ENCODE measurements at places on chromosomes 2 and 18.

- no peak for DNase-seq
Measured at GRCh38 chr2:144770616-144771230, 250.8 kb upstream of the ZEB2 start.

- no peak for DNase-seq
Measured at GRCh38 chr2:197266477-197266876, 44.1 kb downstream of the ANKRD44 start.

GRCh38 chr2:222884114-222884771 lies 23.4 kb downstream of the ACSL3 start:
- DNase-seq: no peak

GRCh38 chr18:74438091-74438490 lies 19.0 kb downstream of the DIPK1C start:
- no peak for DNase-seq

GRCh38 chr2:115584507-115584906 lies 1142.1 kb downstream of the DPP10 start:
- no peak for DNase-seq

- DNase-seq: no peak
Measured at GRCh38 chr2:200765139-200765951, 46.4 kb upstream of the BZW1 start.

GRCh38 chr2:224881846-224882245 lies 160.4 kb downstream of the DOCK10 start:
- no peak for DNase-seq

- peak; percentile 30 for DNase-seq
Measured at GRCh38 chr2:181953881-181954537, 31.6 kb upstream of the PPP1R1C start.

- DNase-seq: no peak
Measured at GRCh38 chr18:32333781-32334180, 136.9 kb downstream of the GAREM1 start.

DNA sequence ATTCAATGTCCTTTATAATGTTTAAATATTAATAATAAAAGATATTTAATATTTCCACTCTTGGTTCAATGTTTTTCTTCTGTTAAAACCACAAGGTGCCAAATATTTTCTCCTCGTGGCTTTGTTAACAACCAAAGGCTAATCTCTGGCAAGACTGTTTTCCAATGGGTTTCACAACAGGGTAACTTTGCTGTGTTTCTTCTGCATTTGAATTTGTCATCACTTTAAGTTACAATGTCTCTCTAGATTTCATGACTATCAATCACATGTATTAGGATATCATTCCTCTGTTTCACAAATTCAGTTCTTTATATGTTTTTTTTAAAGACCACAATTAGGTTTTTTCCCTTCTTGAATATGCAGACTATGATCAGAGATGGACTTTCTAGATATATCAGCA lies 469.8 kb upstream of the ACVR2A start:
- DNase-seq: no peak

- DNase-seq: no peak
Measured at GRCh38 chr2:173654896-173655265, 300.2 kb downstream of the CDCA7 start.

DNA sequence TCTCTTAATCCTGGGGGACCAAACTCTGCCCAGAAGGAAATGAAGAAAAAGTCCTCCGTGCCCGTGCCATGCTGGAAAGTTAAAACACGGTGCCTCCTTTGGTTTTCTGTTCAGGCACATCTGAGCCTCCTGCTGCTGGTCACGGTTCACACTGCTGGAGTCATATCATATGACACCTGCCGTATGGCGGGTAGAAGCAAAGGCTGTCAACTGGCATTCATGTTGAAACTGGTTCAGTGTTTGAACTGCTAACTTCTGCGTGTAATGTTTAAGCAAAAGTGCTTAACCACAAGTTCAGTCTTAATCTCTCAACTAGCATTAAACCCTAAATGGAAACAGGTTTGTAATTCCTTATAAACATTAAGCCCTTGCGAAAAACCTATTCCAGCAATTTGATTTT lies 3.1 kb downstream of the STK39 start:
- peak; percentile 16 for DNase-seq

- DNase-seq: no peak
Measured at GRCh38 chr2:180169474-180169873, 162.4 kb upstream of the CWC22 start.

DNA sequence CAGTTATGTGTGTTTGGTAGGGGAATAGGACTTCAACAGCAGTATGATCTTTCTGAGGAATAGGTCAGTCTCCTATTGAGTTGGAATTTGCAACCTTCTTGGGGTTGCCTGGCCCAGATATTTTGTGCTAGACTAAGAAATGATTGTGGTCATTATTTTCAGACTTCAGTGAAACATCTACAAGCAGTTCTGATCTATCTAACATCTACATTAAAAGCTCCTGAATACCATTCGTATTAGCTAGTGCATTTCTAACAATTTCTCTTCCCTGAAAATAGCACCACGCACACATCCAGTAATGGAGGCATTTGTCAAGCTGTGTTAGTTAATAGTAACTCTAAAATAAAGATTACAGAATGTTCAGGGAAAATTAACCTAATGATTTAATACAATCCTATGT lies 179.3 kb downstream of the FIGN start:
- DNase-seq: no peak

DNA sequence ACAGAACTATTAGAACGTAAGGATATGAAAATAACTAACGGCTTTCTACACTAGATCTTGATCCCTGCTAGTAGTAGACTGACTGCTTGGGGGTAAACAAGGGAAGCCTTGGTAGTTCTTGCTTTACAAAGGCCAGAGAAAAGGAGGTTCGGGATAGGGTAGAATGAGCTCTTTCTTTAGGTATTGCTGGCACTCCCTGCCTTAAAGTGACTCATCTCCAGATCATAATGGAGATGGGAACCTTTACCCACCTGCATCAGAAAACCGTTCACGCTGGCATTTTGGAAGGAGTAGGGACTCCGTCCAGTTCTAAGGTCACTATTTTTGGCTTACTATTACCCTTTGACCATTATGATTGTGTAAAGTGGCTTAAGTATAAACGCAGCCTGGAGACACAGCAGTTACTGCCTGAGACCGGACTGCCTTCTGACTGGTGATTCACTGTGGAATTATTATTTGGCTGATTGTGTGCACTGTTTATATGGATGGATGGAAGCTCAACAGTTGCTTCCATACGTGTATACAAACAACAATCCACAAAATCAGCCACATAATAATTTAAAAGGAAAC lies 482.5 kb downstream of the STK39 start:
- no peak for DNase-seq

DNA sequence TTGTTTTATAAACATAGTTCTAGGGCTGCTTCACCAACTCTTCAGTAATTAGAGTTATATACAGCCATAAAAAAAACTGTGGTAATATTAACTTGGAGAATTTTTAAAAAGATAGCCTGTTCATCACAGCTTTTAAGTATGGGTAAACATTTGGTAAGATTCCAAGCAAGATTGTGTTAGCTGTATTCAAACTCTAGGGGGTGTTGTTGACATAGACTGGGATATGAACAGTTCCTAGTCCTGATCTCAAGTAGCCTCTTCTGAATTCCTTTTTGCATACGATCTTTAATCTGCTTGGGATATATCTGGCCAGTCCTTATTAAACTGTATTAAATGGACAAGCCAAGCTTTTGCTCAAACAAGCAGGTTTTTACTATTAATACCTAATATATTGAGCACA lies 13.4 kb downstream of the NOP58 start:
- DNase-seq: no peak

- no peak for DNase-seq
Measured at GRCh38 chr2:46461709-46462171, 17.6 kb upstream of the TMEM247 start.

- DNase-seq: no peak
Measured at GRCh38 chr18:74459889-74460288, 2.8 kb upstream of the DIPK1C start.

DNA sequence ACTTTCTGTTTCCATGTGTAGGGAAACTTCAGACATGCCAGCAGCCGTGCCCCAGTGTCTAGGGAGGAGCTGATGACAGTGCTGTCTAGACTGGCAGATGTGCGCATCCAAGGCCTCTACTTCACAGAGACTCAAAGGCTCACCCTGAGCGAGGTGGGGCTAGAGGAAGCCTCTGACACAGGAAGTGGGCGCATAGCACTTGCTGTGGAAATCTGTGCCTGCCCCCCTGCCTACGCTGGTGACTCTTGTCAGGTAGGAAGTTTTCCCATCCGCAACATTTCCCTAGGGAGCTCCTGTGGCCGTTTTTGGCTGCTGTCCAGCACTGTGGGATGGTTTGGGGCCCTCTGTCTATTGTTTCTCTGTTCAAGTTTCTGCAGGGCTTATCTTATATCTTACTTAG lies 143.1 kb upstream of the TTC39C start:
- peak; percentile 65 for DNase-seq

DNA sequence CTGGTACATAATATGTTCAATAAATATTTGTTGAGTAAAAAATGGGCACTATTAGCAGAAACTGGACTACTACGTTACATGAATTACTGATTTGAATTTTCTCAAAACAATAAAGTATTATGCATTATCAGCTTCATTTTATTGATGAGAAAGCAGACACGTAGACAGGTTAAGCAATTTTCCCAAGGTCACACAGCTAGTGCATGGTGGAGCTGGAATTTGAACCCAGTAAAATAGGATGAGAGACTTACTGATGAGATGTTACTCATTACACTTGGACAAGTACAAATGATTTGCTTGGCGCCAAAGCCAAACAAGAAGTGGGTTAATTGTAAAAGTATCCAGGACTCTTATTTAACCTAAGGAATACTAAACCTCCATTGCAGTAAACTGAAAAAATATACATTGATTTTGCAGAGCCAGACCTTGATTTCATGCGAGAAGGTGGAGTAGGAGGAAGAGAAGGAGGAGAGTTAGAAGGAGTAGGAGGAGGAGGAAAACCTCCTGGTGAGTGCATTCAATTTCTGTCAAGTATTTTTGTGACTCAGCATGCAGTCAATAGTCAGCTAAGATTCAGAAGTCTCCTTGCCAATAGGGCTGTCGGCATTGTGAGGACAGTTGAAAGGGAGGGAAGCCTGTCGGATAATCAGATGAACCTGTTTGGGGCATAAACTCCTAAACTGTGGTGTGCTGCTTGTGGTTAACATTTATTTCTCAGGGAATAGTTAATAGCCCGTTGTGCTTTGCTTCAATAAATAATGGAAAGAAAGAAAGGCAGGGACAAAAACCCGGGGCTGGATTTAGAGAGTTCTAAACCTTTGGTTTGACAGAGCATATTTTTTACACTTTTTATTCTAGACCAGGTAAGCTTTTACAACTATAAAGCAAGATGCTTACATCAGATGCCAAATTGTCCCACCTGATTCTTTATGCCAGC lies 77.0 kb upstream of the TACR1 start:
- no peak for DNase-seq

GRCh38 chr18:69000366-69000765 lies 202.5 kb downstream of the CCDC102B start:
- no peak for DNase-seq

- DNase-seq: no peak
Measured at GRCh38 chr18:54673936-54674335, 82.9 kb downstream of the DYNAP start.

GRCh38 chr2:51888120-51888519 lies 856.2 kb upstream of the NRXN1 start:
- no peak for DNase-seq

- DNase-seq: no peak
Measured at GRCh38 chr2:18651842-18652774, 62.7 kb upstream of the NT5C1B start.

GRCh38 chr18:59706499-59706898 lies 9.3 kb upstream of the CCBE1 start:
- no peak for DNase-seq

- DNase-seq: no peak
Measured at GRCh38 chr18:71194438-71194837, 905.6 kb downstream of the SOCS6 start.

DNA sequence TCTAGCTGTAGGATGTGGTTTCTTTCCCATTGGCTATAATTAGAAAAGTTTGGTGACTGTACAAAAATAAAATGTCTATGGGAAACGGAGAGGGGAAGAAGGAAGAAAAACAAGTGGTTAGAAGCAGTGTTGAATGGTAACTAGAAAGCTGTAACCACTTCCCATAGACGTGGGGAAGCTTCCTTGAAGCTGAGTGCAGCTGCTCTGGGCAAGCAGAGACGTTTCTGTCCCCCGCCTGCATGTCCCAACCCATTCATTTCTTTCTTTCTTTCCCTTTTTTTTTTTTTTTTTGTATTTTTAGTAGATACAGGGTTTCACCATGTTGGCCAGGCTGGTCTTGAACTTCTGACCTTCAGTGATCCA lies 367.8 kb upstream of the HS6ST1 start:
- DNase-seq: no peak

DNA sequence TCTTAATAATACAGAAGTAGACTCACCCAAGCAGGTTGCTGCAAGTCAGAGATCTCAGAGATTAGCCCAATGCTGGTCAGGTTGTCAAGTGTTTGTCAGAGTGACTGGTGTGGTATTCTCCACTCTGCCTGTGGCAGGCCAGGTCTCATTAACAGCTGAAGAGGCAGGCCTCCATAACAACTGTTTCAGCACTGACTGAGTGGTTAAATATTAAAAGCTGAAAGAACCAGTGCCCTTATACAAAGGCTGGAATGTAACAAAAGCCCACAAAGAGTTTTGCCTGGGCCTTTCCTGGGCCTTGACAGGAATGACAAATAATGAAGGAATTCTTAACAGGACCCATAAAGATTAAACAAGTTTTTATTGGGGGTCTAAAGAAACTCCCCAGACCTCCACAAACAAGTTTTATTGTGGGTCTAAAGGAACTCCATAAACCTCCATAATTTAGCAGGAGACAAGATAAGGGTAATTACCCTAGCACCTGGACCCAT lies 26.8 kb downstream of the SULT1C2 start:
- DNase-seq: no peak

DNA sequence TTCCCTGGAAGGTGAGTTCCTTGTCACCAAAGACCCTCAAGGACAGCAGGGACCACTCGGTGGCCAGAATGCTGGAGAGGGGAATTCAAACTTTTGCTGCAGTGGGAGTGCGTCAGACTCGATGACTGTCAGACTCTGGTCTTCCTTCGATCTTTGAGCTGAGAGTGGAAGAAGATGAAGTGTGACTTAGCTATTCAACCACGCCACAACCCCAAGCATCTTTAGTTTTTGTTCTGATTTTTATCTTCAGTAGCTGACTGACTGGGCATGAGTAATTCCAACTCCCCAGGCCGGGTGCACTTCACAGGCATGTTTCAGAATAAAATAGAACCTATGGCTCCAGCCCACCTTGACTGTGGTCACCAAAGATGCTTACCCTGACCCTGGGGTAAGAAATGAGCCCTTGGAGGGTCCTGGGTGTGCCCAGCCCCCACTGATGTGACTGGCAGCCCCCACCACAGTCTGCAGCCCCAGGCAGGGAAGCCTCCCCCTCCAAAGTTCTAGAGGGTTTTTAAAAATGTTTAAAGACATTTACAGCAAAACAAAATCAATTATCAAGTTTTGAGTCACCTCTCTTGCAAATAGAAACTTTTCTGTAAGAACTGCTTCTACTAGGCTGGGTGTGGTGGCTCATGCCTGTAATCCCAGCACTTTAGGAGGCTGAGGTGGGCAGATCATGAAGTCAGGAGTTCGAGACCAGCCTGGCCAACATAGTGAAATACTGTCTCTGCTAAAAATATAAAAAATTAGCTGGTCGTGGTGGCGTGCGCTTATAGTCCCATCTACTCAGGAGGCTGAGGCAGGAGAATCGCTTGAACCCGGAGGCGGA lies 24.9 kb upstream of the YWHAQ start:
- no peak for DNase-seq

Measured in activated effector memory CD4-positive, alpha-beta T cell treated with Interleukin-2 at 50 U/mL for 16 hours (primary cell).